ENCODE measurements at places on chromosomes 12 and 14. TPM values are rescaled to one million over a fixed set of nuclear protein-coding genes. Genes with fewer than 3 reads are reported as not detected.

- no peak for DNase-seq
Observed at GRCh38 chr12:19741132-19741489, 301.8 kb downstream of the AEBP2 start.

DNA sequence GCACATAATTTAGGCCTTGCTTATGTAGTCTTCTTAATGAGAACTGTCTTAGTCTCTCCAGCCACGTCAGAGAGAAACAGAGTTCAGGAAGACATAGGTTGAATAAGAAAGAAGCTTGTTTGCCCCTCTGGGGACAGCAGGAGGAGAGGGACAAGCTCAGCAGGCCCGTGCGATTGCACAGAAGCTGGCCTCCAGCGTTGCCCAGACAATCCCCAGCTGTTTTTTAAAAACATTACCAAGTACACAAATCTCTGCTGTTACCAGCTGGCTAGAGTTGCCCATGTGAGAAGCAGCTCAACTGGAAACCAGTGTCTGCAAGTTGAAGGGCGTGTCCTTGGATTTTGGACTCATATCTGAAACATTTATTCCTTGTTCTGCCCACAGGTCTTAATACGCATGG lies 232.6 kb downstream of the EFCAB11 start:
- DNase-seq, result no peak

DNA sequence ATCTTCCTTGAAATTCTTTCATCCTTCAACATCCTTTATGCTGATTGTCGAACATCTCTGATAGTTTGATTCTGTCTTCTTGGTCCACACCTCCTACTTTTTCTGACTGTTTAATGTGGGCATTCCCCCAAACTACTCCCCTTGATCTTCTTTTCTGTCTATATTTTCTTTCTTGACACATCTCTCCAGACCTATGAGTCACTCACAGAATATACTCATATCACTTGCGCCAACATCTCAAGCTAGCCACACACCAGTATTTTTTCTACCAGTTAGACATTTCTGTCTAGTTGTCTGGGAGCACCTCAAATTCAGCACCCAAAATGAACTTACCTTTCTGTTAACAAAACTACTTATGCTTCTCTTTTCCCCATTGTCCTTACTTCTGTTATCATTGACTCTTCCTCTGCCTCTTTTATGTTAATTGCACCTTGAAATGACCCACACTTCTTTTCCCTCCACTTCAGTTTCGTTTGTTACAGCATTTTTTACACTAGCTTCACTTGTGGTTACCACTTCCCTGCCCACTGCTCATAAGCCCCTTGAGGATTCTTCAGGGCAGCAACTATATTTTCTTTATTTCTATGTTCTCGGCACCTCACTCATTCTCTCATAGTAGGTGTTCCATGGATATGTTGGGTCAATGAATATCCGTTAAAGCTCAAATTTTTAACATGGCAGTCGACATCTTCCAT lies 33.5 kb downstream of the TSHR start:
- DNase-seq, result no peak

THAP2 gene
- 2.2 TPM for total RNA-seq

FGD4 gene
- total RNA-seq, result 102 TPM

RPGRIP1 gene
- 0.22 TPM for total RNA-seq

- DNase-seq, result no peak
Observed at GRCh38 chr12:1161197-1161596, 170.2 kb downstream of the ERC1 start.

- no peak for DNase-seq
Observed at GRCh38 chr14:20555845-20556244, 5.0 kb downstream of the RNASE9 start.

- no peak for DNase-seq
Observed at GRCh38 chr14:34498684-34499412, 36.8 kb upstream of the SPTSSA start.

GPX2 gene
- not detected for total RNA-seq
